ENCODE measurements at places on chromosomes 2 and 18. TPM values are rescaled to one million over a fixed set of nuclear protein-coding genes. Genes with fewer than 3 reads are reported as not detected.

The REG3A gene
- not detected for total RNA-seq

The HOXD13 gene
- not detected for total RNA-seq

The OTOS gene
- total RNA-seq: not detected

The ZSWIM2 gene
- not detected for total RNA-seq

The TRIM43 gene
- total RNA-seq: not detected

The CPS1 gene
- 9.1 TPM for total RNA-seq

The FNDC4 gene
- total RNA-seq: 30.8 TPM

The C2orf80 gene
- not detected for total RNA-seq

The AQP12B gene
- not detected for total RNA-seq

The CNGA3 gene
- total RNA-seq: not detected

The CEP68 gene
- 9.5 TPM for total RNA-seq

The CDCA7 gene
- 3.9 TPM for total RNA-seq

The CLEC4F gene
- not detected for total RNA-seq

The ECEL1 gene
- not detected for total RNA-seq

The MEP1B gene
- not detected for total RNA-seq

The KCNG2 gene
- total RNA-seq: 0.49 TPM

The CRYGC gene
- not detected for total RNA-seq

The DSC2 gene
- not detected for total RNA-seq

The TBR1 gene
- not detected for total RNA-seq

The NYAP2 gene
- not detected for total RNA-seq

The KCNG3 gene
- 0.05 TPM for total RNA-seq

The GMPPA gene
- 52.9 TPM for total RNA-seq

The SGPP2 gene
- not detected for total RNA-seq

The CNRIP1 gene
- total RNA-seq: 30.1 TPM

The ABHD1 gene
- total RNA-seq: 0.06 TPM

The OSR1 gene
- total RNA-seq: 70.5 TPM

The CCDC74A gene
- total RNA-seq: 5.5 TPM

The FTCDNL1 gene
- total RNA-seq: not detected

The TWSG1 gene
- total RNA-seq: 50.6 TPM

The UPP2 gene
- not detected for total RNA-seq

The ALKAL2 gene
- not detected for total RNA-seq

The L3MBTL4 gene
- total RNA-seq: not detected

The KCNK3 gene
- 1.1 TPM for total RNA-seq

The SCG2 gene
- total RNA-seq: 26.6 TPM

The CCDC121 gene
- 1.7 TPM for total RNA-seq

The POMC gene
- total RNA-seq: 5.2 TPM

The GALR1 gene
- not detected for total RNA-seq

The GNLY gene
- not detected for total RNA-seq

The SLC14A1 gene
- 4.1 TPM for total RNA-seq
